Stimulated activated CD8-positive, alpha-beta memory T cell treated with anti-CD3 and anti-CD28 coated beads, Interleukin-7, amount 100 ng/mL, for 48 hours (primary cell): ENCODE measurements at places on chromosomes 2 and 18.

DNA sequence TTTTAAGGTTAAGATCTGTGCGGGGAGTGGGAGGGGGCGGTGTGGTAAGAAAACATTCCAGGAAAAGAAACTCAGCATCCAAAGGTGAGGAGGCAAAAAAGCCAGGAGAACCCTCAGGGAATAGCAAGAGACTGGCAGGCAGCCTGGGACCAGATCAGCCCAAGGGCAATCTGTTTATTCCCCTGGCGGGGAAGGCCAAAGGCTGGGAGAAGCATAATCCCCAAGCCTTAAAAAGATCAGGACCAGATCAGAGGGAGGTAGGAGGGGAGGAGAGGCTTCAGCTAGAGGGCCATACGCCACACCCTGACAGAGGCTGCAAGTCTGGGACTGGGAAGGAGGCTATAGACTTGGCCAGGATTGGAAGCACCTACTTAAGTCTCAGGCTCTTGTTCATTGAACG is 163.0 kb upstream of the PXDN start:
- DNase-seq = no peak

DNA sequence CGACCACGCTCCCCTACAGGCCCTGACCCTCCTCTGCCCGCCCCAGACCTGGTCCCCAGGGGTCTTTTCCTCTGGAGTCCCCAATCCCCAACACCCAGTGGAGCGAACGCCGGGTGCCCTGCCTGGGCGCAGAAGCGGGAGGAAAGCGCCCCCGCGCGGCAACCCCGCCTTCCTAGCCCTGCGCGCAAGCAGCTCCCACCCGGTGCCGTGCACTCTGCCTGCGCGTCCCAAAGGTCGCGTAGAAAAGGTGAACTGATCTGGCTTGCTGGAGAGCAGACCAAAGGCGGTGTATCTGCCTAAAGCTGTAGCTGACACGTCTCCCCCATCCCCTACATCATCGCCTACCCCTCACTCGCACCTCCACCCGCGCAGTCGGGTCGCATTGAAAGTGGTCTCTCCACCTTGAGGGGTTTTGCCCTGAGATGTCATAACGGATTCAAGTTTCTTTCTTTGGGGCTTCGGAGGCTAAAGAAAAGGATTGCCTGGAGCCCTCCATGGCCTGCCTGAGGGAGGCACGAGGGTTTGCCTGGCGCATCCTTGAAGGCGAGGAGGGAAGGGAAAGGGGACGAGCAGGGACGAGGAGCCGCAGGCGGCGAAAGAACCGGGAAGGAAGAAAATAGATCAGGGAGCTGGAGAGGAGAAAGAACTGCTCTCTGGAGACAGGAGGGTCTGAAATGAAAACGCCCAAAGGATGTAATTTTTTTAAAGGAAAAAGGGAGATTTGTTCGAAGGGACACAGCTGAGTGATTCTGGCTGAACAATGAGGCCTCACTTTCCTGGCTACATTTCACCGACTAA is 5.8 kb downstream of the GAD1 start:
- no peak for DNase-seq

DNA sequence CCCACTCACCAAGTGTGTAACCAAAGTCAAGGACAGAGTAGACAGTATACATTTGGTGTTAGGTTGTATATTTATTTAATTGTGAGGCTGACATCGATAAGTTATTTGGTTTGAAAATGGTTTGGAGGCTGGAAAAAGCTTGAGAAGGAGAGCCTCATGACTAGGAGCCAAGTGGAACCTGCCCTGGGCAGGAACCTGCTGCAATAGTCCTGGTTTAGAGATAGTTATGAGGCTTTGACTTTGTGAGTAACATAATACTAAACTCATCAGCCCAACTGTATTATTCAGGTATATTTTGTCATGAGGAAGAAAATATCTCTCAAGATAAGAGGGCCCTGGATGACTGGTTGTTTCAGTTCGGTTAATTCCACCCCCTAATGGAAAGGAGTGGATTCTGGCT is 234.3 kb upstream of the CYRIA start:
- DNase-seq = no peak

DNA sequence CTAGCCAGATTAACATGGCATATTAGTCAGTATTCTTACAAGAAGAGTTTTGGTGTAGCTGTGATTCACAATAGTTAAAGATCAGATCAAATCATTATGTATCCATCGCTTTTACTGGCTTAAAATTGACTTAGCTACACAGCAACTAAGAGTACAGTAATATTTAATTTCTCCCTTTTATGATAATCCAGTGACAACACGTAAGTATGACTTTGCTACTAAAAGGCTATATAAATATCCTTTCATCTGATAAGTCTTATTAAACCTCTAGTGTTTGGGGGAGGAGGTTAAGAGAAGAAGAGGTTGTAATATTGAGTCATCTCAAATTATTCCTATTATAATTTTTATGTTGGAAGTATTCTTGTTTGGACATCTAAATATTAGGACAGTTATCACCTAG is 51.0 kb downstream of the KCNG3 start:
- DNase-seq = no peak

DNA sequence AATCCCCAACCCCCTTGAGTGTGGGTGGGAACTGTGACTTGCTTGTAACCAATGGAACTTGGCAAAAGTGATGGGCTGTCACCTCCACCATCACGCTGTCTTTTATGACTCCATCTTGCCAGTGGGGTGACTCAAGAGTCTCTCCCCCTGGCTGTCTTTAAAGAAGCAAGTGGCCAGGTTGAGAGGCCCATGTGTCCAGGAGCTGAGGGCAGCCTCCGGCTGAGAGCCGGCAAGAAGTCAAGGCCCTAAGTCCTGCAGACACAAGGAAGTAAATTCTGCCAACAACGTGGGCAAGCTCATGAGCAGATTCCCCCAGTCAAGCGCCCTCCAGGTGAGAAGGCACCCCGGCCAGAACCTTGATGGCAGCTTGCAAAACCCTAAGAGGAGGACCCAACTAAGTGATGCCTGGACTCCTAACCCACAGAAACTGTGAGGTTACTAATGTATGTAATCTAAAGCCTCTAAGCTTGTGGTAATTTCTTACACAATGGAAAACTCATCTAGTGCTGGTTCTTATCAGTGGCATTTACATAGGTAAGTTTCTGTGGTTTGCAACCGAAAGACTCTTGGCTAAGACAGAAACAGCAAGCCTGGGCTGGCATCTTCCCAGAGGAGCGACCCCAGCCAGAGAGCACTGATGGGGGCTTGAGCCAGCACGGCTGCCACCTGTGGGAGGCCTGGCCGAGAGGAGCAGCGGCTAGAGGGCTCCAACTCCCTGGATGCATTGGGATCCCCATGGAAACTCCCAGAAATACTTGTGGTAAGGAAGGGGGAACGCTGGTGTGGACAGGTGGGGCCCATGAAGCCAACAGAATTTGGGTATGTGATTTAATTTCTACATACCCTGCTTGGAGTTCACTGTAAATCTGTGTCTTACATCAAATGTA is 49.3 kb downstream of the CIB4 start:
- DNase-seq = no peak

DNA sequence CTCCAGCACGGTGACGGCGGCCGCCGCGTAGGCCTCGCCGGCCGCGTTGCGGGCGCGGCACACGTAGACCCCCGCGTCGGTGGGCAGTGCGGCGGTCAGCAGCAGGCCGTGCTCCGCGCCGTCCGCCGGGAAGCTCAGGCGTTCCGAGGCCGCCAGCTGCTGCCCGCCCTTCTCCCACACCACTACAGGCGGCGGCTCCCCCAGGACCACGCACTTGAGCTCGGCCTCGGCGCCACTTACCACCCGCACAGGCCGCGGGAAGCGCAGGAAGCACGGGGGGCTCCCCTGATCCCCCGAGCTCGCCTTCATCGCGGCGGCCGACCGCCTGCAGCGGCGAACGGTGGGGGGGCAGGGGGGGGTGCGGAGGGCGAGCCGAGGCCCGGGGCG is 422 bp downstream of the OBSL1 start:
- no peak for DNase-seq

DNA sequence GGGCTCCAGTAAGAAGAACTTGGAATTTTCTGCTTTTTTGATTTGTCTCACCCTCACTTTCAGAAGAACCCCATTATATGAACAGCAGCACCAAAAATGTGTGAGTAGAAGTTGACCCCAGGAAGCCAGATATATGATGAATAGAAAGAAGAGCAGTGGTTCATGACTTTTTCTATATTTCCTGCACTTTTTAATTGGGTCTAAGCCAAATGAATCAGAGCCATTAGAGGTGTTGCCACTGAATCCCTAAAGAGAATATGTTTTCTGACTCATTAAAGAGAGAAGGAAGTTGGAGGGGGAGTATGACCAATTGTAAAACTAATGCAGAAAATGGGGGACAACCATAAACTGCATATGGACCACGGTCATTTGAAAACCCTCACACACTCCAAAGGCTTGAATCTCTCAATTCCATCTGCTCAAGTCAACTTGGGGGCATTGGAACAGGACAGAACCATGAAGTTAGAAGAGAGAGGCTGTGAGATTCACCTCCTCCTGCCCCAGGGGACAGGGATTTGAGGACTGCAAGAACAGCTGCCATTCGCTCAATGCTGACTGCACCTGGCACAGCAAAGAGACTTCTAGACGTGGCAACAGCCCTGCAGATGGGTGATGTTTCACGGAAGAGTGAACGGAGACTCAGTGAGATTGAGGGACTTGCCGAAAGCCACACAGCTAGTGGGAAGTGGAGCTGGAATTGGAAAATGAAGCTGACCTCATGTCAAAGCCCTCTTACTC is 3.0 kb downstream of the DAPL1 start:
- no peak for DNase-seq

GRCh38 chr2:1856475-1856874 is 112.2 kb upstream of the PXDN start:
- no peak for DNase-seq
